Nephron progenitor cell (in vitro differentiated cells): ENCODE measurements at places on chromosomes 11 and 22.

DNA sequence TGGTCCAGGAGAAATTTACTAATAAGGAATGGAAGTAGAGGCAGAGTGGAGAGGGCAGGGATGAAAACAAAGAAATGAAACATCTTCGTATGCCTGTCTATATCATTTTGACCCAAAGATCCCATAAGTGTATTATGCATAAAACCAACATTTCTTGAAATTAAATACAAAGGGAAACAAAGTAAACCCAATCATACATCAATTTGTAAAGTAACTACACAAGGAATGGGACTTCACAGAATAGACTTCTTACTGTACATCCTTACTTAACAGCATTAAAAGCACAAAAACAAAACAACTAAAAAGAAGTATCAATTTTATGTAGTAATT lies 253.6 kb upstream of the CCDC179 start:
- peaks cover 4% of the 10 kb centered on the region for H3K27me3 ChIP-seq
- H3K27ac ChIP-seq = no peak overlapping the region
- peaks cover 5% of the 10 kb centered on the region for H3K36me3 ChIP-seq
- H3K4me3 ChIP-seq = no peak overlapping the region
- H3K4me1 ChIP-seq = peaks cover 40% of the 10 kb centered on the region
- DNase-seq = no peak

DNA sequence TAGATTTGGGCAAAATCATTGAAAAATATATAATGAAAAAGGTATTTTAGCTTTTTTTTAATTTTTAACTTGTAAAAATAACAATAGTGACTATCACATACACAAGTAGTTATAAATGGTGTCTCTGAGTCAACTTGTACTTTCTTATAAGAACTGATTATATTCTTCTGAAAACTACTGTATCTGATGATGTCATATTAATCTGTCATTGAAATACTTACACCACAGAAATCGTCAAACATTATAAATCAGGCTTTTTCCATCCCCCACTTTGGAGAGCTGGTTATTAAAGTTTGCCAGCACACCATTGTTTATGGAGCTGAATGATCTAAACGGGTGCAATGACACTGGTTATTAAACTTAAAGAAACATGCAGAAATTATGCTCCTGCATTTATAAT lies 1259.6 kb upstream of the CNTN5 start:
- DNase-seq = no peak
- no peaks in the 10 kb centered on the region for H3K36me3 ChIP-seq
- H3K4me1 ChIP-seq = no peaks in the 10 kb centered on the region
- no peaks in the 10 kb centered on the region for H3K27me3 ChIP-seq
- no peak overlapping the region for H3K4me3 ChIP-seq

DNA sequence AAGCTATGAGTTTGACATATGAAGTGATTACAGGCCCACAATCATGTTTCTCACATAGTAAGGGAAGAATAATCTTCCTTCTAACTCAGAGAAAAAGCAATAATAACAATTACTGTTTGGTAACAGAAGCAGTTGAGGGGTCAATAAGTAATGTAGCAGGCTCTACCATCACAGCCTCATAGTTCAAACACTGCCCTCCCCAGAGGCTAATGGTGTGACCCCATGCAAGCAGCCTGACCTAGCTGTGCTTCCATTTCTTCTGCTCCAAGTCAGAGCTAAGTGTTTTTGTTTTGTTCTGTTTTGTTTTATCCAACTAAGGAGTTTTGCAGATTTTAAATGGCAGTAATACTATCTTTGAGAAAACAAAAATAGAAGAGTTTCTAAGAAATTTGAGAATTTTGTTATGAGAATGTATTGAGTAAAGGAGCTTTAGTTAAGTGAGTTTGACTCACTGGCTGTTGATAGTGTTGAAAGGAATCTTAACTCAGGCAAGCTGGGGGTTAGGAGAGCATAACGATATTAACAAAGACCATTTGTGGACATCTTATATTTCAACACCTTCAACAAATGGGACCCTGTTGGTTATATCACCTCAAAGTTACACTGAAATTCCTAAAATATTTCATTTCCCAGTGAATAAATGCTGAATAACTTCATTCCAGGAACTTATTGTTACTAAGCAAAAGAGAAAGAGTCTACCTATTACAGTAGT lies 48.5 kb downstream of the GUCY1A2 start:
- H3K4me3 ChIP-seq = no peak overlapping the region
- H3K4me1 ChIP-seq = peaks cover 9% of the 10 kb centered on the region
- no peak overlapping the region for H3K27ac ChIP-seq
- no peaks in the 10 kb centered on the region for H3K27me3 ChIP-seq

GRCh38 chr11:109838026-109838425 lies 255.2 kb upstream of the ZC3H12C start:
- no peaks in the 10 kb centered on the region for H3K27me3 ChIP-seq
- no peak for DNase-seq
- no peaks in the 10 kb centered on the region for H3K36me3 ChIP-seq
- no peak overlapping the region for H3K4me3 ChIP-seq
- no peaks in the 10 kb centered on the region for H3K4me1 ChIP-seq

GRCh38 chr11:59102259-59102765 lies 4.7 kb upstream of the FAM111B start:
- H3K4me1 ChIP-seq = peaks cover 19% of the 10 kb centered on the region
- no peaks in the 10 kb centered on the region for H3K36me3 ChIP-seq
- no peak overlapping the region for H3K27ac ChIP-seq
- DNase-seq = peak; percentile 63

DNA sequence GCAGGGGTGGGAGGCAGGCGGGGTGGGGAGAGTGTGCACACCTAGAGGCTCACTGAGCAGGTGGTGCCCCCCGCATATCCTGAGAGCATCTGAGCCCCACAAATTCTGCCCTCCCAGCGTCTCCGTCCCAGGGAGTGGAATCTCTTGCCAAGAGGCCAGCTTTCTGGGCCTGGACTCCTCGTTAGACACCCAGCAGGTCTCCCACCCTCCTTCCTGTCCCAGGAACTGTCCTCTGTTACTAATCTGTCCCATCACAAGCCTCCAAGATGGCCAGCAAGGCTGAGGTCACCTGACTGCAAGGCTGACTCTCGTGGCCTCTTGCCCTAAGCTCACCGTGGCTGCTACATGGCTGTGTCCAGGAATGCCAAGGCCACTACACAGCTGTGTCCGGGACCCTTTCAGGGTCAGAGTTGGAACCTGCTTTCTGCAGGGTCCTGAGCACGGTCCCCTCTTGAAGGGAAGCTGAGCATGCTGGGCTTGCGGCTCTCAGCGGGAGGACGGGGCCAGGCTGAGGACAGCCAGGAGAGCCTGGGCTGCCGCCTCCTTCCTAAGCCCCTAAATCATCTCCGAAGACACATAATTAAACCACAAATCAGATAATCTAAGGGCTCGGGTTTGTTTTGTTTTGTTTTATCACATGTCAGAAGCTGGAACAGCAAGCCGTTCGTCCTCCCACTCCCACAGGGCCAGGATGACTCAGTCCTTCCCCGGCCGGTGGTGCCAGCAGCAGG lies 1327.3 kb downstream of the TBC1D22A start:
- H3K27ac ChIP-seq = peak overlapping the region; percentile 96
- no peaks in the 10 kb centered on the region for H3K36me3 ChIP-seq
- H3K4me1 ChIP-seq = peaks cover 57% of the 10 kb centered on the region
- peak; percentile 42 for DNase-seq
- H3K4me3 ChIP-seq = peak overlapping the region; percentile 42

DNA sequence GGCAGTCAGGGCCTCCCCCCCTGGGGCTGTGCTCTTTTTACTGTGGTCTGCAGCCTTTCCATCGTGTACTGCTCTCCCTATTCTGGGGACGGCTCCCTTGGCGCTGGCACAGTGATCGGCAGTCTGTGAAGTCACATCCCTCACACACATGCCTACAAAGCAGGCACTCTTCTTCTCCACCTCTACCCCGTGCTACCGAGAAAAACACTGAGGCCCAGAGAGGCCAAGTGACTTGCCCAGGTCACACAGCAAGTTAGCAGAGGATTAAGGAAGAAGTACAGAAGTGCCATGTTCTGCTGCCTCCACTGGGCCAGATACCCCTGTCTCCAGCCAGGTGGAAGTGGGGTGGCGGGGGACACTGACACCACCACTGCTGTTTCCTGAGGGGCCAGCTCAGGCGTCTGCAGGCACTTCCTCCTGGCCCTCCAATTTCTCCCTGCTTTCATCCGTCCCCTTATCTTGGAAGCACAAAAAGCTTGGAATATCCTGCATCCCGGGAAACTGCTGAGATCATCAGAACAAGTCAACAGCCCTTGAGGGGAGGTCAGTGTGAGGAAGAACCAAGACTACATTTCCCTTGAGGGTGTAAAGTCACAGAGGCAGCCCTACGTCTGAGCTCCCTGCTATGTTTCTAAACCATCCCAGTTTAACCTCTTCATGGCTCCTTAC lies 30.2 kb upstream of the KLHL35 start:
- peaks cover 3% of the 10 kb centered on the region for H3K27me3 ChIP-seq
- no peak overlapping the region for H3K4me3 ChIP-seq
- H3K4me1 ChIP-seq = peaks cover 46% of the 10 kb centered on the region
- no peaks in the 10 kb centered on the region for H3K36me3 ChIP-seq
- DNase-seq = no peak
- H3K27ac ChIP-seq = no peak overlapping the region

DNA sequence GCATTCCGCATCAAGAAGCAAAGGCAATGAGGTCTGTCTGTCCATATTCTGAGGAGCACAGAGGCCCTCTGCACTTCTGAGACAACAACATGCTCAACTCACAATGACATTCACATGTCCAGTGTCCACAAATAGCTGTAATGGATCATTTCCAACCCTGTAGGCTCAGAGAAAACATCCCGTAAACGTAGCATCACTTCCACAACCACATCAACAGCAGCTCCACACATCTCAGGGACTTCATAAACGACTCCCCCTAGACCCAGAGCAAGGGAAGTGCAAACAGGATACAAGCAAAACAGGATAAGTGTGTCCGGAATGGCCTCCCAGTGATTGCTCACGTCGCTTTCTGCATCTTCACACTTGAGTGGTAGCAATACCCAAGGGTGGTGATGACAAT lies 100.2 kb downstream of the SYN3 start:
- no peak overlapping the region for H3K4me3 ChIP-seq
- no peaks in the 10 kb centered on the region for H3K36me3 ChIP-seq
- H3K4me1 ChIP-seq = peaks cover 19% of the 10 kb centered on the region
- no peak for DNase-seq

DNA sequence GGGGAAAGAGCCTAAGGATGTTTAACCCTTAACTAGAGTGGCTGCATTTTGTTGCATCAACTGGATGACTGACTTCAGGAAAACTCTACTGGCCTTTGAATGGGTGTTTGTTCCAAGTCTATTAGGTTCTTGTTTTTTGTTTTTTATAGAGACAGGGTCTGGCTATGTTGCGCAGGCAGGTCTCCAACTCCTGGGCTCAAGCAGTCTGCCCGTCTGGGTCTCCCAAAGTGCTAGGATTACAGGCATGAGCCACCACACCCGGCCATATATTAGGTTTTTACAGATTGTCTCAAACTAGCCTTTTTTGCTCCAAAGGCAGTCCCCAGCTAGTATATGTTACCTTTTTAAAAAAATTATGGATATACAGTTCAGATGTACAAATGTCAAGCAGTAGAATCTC lies 1.1 kb downstream of the SMARCB1 start:
- no peaks in the 10 kb centered on the region for H3K27me3 ChIP-seq
- peaks cover 19% of the 10 kb centered on the region for H3K36me3 ChIP-seq
- H3K27ac ChIP-seq = peak overlapping the region; percentile 27
- H3K4me1 ChIP-seq = peaks cover 48% of the 10 kb centered on the region
